ENCODE measurements at places on chromosomes 1 and 21. TPM values are rescaled to one million over a fixed set of nuclear protein-coding genes. Genes with fewer than 3 reads are reported as not detected.
A peak's percentile ranks its signal among the peaks of the same experiment; 100 is the strongest.

GRCh38 chr1:99106274-99106673 is 101.6 kb upstream of the PLPPR5 start:
- DNase-seq: no peak

DNA sequence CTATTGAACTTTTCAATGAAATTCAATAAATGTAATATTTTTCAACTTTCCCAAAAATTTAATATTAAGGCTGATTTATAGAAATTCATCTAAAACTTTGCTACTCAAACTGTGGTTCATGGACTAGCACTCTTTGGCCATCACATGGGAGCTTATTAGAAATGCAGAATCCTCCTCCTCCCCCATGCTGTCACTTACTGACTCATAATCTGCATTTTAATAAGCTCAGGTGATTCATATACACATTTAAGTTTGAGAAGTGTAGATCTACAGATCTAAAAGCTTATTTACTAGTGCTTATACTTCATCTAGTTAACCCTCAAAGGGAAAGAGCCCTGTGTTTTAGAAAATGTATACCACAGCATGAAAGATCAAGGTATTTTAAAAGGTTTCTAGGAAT is 84.3 kb downstream of the HS2ST1 start:
- no peak for DNase-seq

DNA sequence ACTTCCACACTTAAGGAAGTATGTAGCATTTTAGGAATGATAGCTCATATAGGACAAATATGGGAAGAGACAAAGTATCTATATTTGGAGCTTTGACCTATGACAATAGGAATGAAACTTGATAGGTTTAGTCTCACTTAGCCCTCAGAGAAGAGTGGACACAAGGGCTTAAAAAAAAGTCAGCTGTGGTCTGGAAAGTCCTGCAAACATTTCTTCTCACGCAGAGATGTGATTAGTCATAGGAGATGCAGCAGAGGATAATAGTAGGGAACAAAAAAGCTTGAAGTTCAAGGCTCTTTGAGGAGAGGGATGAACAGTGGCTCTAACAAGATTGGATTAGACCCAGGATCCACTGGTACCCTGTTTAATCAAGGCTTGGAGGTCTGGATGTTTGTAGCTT is 14.8 kb upstream of the RNF220 start:
- DNase-seq: no peak

- DNase-seq: no peak
Measured at GRCh38 chr1:162882248-162882674, 21.3 kb upstream of the CCDC190 start.

DNA sequence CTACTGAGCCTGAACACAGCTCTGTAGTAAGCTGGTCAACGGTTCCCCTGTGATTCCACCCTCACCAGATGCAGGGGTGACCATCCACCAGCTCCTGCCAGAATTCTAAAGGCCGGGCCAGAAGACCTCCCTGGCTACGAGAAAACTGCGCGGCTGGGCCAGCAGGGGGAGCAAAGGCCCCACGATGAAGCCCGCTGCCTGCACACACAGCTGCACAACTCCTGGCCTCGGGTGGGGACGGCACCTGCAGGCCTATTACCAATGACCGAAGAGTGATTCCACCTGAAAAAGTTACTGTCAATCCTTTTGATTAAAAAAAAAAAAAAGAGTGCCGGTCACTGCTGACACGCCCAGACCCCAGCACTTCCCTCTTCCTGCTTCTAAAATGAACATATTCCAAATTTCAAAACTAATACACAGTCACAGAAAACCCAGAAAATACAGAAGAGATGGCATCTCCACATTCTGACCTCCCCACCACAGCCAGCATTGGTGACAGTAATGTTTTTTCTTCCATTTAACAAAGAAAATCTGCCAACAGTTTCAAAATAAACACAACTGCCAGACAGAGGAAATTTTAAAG is 49.8 kb upstream of the RIPK4 start:
- peak; percentile 55 for DNase-seq

DNA sequence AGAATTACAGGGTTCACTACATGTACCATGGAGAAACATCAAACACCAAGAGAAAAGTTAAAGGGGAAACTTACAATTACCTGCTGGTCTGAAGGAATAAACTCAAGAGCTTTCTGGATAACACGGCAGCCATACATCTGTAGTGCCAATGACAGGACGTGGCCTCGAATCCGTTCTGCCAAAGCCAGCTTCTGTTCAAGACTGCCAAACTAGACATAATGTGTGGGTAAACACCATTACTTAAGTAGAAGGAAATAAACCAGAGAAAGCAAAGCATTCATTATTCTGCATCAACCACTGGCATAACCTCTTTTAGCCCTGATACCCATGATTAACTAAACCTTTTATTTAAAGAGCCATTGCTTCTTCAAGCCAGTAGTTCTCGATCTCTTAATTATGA is 41.5 kb upstream of the SDC3 start:
- DNase-seq: no peak

GRCh38 chr1:16975211-16975610 is 5.2 kb downstream of the MFAP2 start:
- no peak for DNase-seq

DNA sequence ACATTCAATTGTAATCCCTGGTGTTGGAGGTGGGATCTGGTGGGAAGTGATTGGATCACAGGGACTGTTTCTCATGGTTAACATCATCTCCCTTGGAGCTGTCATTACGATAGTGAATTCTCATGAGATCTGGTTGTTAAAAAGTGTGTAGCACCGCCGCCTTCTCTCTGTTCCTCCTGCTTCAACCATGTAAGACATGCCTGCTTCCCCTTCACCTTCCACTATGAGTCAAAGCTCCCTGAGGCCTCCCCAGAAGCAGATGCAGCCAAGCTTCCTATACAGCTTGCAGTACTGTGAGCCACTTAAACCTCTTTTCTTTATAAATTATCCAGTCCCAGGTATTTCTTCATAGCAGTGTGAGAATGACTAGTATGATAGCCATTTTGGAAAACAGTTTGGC is 30.1 kb upstream of the TRIM62 start:
- DNase-seq: no peak

GRCh38 chr1:32031578-32032274 is 18.1 kb downstream of the KHDRBS1 start:
- DNase-seq: no peak

DNA sequence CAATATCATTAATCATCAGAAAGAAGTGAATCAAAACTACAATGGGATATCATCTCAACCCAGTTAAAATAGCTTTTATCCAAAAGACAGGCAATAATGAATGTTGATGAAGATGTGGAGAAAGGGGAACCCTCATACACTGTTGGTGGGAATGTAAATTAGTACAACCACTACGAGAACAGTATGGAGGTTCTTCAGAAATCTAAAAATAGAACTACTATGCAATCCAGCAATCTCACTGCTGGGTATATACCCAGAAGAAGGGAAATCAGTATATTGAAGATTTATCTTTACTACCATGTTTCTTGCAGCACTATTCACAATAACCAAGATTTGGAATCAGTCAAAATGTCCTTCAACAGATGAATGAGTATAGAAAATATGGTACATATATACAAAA is 189.8 kb downstream of the HHIPL2 start:
- DNase-seq: no peak

GRCh38 chr1:3175486-3175885 is 106.5 kb downstream of the PRDM16 start:
- no peak for DNase-seq

DNA sequence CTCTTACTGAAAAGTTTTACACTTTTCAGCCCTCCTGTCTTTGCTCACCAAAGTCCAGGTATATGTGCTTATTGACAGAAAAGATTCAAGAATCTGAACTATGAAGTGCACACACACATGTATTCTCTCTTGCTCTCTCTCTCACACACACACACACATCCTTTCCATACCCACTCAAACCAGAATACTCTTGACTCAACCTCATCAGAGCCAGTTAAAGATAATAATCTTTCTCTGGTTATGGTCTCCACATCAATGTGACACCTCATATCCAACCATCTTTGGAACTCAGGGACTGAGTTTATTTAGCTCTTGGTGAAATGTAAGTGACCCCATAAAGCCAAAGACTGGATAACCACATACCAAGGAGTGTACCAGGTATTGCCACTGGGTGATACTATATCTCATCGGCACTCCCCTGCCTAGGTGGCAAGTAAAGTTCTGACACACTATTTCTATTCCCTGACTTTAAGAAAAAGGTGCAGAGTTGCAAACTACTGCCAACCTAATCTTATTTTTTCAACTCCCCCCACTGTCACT is 24.9 kb upstream of the RGS8 start:
- DNase-seq: no peak

Gene OR2T35
- not detected for total RNA-seq

Gene IGSF21
- total RNA-seq: 0.73 TPM

DNA sequence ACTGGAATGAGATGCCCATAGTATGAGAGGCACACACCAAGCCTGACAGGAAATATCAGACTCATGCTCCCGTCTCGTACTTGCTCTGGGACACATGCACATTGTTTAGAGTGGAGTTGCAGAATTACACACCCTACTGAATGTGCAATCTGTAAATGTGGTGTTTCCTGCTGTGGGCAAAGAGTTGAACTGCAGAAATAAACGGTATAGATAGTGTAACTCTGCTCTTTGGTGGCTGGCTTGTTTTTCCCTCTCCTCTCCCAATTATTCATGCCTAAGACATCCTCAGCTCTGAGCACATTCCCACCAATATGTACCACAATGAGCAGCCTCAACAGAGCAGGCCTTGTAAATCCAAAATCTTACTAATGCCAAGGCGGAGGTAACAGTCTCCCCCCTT is 90.1 kb upstream of the DIRAS3 start:
- DNase-seq: no peak

GRCh38 chr1:69814926-69815325 is 247.2 kb downstream of the LRRC7 start:
- no peak for DNase-seq

GRCh38 chr1:45815667-45816458 is 12.5 kb downstream of the MAST2 start:
- no peak for DNase-seq

Gene LMOD1
- 31.7 TPM for total RNA-seq

DNA sequence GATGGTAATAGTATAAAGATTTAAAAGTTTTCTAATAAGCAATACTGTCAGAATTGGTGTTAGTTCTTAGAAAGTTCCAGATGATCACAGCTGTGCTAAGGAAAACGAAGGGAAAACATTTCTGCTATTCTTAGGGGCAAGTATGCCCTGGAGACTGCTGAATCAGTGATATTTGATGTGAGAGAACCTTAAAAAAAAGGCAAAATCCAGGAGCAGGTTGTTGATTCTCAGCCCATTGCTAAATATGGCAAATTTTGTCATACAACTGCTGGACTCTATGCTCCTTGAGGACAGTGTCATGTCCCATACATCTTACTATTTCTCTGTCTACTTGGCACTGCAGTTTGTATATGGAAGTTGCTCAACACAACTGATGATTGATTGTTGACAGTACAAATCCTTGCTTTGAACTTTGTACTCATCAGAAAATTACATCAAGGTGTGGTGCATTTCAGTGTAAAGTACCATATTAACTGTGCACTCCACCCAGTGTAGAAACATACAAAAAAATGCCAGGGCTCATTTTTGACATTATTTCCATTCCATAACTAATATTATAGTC is 10.9 kb downstream of the CRCT1 start:
- no peak for DNase-seq

Gene OR2T11
- not detected for total RNA-seq

GRCh38 chr21:14121719-14122118 is 89.0 kb downstream of the LIPI start:
- no peak for DNase-seq

DNA sequence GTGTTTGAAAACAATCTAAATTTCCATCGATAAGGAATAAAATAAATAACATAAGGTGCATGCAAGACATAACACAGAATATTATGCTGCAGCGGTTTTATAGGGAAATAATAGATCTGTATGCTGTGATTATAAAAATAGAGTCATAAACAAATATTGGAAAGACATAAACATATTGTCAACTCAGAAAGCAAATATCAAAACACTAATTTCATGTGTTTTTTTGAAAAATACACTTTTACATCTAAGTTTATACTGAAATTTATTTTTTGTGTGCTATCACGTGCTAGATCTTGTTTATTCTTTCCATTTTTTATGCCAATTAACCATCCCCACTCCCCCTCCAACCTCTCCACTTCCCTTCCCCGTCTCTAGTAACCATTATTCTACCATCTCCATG is 9.4 kb downstream of the OR6K3 start:
- no peak for DNase-seq

GRCh38 chr1:2108213-2108876 is 58.1 kb downstream of the PRKCZ start:
- DNase-seq: peak; percentile 19

DNA sequence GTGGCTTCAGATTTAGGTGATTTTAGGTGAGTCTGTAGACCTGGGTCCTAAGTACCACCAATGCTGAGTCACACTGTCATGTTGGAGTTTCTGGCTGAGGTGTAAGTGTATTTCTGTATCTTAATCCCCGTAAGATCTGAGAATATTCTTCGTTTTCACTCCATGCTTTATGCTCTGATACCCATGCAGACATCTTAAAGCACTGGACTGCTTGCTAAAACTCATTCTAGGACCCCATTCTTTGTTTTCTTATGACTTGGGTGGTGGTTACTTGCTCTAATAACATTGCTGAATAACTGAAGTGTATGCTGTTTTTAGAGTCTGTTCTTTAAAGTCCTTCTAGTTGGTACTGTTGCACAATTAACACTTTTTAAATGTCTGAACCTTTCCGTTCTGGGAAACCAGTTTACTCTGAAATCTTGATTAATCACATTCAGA is 36.6 kb downstream of the CDC42 start:
- no peak for DNase-seq

DNA sequence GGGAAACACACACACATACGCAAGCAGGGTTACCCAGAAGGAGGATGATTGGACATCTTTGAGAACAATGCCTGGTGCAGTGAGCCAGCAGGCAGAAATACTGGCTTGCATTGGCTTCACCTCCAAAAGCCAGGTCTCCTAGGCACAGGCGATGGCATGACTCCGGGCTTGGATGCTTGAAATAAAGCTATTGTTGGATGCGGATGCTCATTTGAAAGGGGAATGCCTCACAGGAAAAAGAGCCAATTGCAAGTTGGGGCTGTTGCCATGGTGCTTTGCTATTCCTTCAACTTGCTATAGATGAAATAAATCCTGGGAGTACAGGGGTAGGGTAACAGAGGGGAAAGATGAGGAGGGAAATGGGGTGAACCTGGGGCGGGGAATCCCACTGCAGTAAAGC is 180.7 kb upstream of the SGIP1 start:
- no peak for DNase-seq

Gene LCE1B
- not detected for total RNA-seq

GRCh38 chr1:9281071-9281827 is 11.4 kb upstream of the SPSB1 start:
- peak; percentile 64 for DNase-seq

- DNase-seq: no peak
Measured at GRCh38 chr1:66395202-66396061, 138.5 kb upstream of the SGIP1 start.

Gene KCNJ9
- total RNA-seq: not detected

DNA sequence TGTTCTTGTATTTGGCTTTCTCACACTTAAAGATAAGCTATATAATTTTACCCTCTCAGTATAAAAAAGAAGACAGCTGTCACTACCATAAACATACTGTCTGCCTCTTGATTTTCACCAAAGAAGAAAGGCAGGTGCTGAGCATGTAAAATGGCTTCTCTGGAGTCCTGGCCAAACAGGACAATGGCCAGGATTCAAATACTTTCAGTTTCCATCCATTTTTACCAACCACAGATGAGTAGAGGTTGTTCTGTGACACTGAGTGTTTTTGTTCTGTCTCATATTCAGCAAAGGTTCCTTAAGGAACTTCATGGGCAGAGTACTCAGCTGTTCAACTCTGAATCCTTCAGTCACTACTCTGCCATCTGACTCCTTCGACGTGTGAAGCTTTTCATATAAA is 29.4 kb upstream of the RAB3GAP2 start:
- DNase-seq: no peak

Gene MXRA8
- 10.0 TPM for total RNA-seq

Measured in psoas muscle (tissue), 8 donors.